ENCODE measurements at places on chromosomes 7 and 10. TPM values are rescaled to one million over a fixed set of nuclear protein-coding genes. Genes with fewer than 3 reads are reported as not detected.
A peak's percentile ranks its signal among the peaks of the same experiment; 100 is the strongest.

DNA sequence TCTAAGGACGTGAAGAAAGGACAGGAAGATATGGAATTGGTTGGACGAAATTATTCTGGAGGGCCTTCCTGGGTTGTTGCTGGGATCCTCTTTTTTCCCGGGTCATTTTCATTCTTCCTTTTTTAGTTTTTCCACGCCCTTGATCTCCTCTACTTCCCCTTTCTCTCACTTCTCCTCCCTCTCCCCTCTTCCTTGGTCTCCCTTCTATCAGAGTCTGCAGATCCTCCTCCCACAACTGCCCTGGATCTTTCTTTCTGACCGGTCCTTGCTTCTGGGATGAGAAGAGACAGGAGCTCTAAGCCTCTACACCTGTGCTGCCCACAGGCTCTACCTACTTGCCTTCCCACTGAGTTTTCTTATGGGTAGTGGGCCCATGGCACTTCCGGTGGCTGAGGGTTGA, 103.7 kb upstream of the RELN start:
- no peak for DNase-seq

GRCh38 chr10:79401015-79401921, 44.2 kb downstream of the ZCCHC24 start:
- no peak for DNase-seq

- DNase-seq, result no peak
These were observed 45.2 kb downstream of the SRRM3 start for GRCh38 chr7:76246804-76247389.

- no peak for DNase-seq
These were observed 30.6 kb downstream of the CYP2W1 start for GRCh38 chr7:1013581-1013980.

- DNase-seq, result no peak
These were observed 33.4 kb downstream of the MACROH2A2 start for GRCh38 chr10:70085975-70086613.

DNA sequence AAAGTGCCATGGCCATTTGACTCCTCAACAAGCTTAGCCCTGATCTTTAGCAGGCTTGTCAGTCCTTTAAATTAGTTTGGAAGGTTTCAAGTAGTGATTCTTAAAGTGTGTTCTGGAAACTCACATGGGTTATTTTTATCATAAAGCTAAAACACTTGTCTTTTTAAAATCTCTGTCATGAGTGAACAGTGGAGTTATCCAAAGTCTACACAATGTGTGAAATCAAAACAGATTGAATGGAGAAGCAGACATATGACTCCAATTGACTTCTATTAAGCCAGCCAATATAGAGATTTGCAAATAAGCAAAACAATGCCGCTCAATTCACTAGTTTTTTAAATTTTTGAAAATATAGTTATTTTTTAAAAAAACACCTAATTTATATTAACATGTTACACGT, 53.3 kb upstream of the SORCS3 start:
- no peak for DNase-seq

DNA sequence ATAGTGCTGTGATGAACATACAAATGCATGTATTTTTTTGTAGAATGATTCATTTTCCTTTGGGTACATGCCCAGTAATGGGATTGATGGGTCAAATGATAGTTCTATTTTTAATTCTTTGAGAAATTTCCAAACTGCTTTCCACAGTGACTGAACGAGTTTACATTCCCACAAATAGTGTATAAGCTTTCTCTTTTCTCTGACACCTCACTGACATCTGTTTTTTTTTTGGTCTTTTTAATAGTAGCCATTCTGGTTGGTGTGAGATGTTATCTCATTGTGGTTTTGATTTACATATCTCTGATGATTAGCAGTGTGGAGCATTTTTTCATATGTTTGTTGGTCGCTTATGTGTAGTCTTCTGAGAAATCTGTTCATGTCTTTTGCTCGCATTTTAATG, 195.0 kb upstream of the AGK start:
- DNase-seq, result no peak

GRCh38 chr7:19747740-19748339, 25.6 kb downstream of the TMEM196 start:
- peak; percentile 15 for DNase-seq

DNA sequence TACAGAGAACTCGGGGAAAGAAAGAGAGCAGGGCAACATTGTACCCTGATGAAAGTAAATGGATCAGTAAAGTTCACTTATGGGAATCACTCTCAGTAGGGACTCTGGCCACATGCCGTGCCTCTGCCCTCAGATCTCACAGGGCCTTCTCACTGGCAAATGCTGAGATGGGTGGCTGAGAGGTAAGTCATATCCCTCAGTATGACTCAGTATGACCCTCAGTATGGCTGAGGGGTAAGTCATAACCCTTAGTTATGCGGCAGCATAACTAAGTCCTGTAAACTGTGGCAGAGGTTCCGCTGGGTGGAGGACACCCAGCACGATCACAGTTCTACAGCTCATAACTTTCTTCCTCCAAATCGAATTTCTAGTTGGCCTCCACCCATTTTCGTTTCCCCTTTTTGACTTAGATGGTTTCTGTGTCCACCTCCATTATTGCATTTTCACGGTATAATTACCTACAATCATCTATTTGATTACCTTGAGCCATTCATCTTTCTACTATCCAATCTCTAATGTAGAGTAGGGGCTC, 26.5 kb upstream of the WNT16 start:
- no peak for DNase-seq

GRCh38 chr7:22733761-22734160, 6.8 kb downstream of the IL6 start:
- no peak for DNase-seq

The TNS3 gene
- 88.6 TPM for polyA plus RNA-seq

The AQP1 gene
- polyA plus RNA-seq, result 222 TPM

The KBTBD2 gene
- polyA plus RNA-seq, result 56.8 TPM

The CALML5 gene
- polyA plus RNA-seq, result not detected

The IL2RA gene
- polyA plus RNA-seq, result not detected
